ENCODE measurements at places on chromosomes 2 and 18. TPM values are rescaled to one million over a fixed set of nuclear protein-coding genes. Genes with fewer than 3 reads are reported as not detected.

Gene IL37
- total RNA-seq = not detected

Gene LYPD1
- 16.5 TPM for total RNA-seq

Gene ERMN
- total RNA-seq = 192 TPM

Gene TPO
- 1.3 TPM for total RNA-seq

Gene UGT1A6
- not detected for total RNA-seq

Gene GALNT13
- total RNA-seq = 21.2 TPM

Gene ICOS
- not detected for total RNA-seq

Gene FAM161A
- total RNA-seq = 14.5 TPM

Gene REG3G
- not detected for total RNA-seq

Gene SPP2
- not detected for total RNA-seq

Gene MC5R
- not detected for total RNA-seq

Gene ALKAL2
- total RNA-seq = 2.3 TPM

Gene LRRTM1
- 19.0 TPM for total RNA-seq

Gene TNS1
- 193 TPM for total RNA-seq

Gene CCDC74B
- 6.2 TPM for total RNA-seq

Gene METTL21A
- total RNA-seq = 17.5 TPM

Gene NTSR2
- total RNA-seq = 24.9 TPM

Gene CDH20
- 31.2 TPM for total RNA-seq

Gene CPO
- total RNA-seq = 1.6 TPM

Gene ANKRD30BL
- 18.3 TPM for total RNA-seq

Gene APCDD1
- total RNA-seq = 57.9 TPM

Gene GCKR
- 4.4 TPM for total RNA-seq

Gene SERPINB2
- 0.21 TPM for total RNA-seq

Gene NMS
- not detected for total RNA-seq

Gene BOLL
- total RNA-seq = not detected

Gene ADAM17
- 22.1 TPM for total RNA-seq

Gene APLF
- 5.4 TPM for total RNA-seq

Gene MERTK
- total RNA-seq = 21.5 TPM

Gene LHCGR
- total RNA-seq = 0.28 TPM

Gene TEKT4
- 0.35 TPM for total RNA-seq

Gene ZC3H15
- total RNA-seq = 84.8 TPM

Gene IL1RL1
- 0.43 TPM for total RNA-seq

Gene SLC16A14
- total RNA-seq = 4.2 TPM

Gene MAP2
- 916 TPM for total RNA-seq

Gene PROM2
- total RNA-seq = 7.7 TPM

Gene LAMA1
- total RNA-seq = 2.0 TPM

Gene CRYBA2
- 0.86 TPM for total RNA-seq

All from dorsolateral prefrontal cortex (tissue), 122 donors.